ENCODE measurements at places on chromosomes 5 and 9.
A peak's percentile ranks its signal among the peaks of the same experiment; 100 is the strongest.

DNA sequence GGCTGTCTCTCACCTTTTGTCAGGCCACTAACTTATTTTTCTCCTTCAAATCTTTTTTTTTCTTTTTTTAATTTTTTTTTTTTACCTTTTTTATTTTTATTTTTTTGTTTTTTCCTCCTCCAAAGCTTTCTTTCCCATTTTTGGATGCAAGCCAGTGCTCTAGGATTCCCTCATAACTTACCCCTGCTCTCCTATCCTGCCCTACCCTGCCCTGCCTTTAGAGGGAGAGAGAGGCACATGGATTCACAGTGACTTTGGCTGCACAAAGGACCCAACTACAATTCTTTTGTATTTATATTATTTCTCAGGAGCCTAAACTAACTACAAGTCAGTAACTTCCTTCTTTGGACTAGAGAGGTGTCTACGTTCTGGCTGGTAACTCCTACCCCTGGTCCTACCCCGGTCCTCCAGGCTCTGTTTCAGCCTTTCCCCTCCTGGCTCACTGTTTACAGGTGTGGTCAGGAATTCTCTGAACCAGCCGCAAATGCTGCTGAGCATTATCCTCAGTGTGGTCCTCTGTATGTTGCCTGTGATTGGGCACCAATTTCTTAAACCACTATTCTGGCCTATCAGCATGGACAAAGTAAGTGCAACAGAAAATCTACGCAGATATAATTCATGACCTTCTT lies 8.4 kb upstream of the RUSC2 start:
- DNase-seq: no peak

DNA sequence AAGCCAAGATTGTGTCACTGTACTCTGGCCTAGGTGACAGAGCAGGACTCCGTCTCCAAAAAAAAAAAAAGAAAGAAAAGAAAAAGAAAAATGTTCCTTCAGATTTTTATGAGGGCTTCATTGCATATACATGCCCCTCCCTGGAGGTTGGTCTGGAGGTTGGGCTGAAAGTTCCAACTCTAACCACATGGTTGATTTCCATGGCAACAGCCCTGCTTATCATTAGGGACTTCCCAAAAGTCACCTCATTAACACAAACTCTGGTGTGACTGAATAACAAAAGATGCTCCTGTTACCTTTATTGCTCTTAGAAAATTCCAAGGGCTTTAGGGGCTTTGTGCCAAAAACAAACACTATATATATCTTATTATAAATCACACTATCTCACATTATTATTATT lies 113.8 kb downstream of the TMC1 start:
- DNase-seq: no peak

DNA sequence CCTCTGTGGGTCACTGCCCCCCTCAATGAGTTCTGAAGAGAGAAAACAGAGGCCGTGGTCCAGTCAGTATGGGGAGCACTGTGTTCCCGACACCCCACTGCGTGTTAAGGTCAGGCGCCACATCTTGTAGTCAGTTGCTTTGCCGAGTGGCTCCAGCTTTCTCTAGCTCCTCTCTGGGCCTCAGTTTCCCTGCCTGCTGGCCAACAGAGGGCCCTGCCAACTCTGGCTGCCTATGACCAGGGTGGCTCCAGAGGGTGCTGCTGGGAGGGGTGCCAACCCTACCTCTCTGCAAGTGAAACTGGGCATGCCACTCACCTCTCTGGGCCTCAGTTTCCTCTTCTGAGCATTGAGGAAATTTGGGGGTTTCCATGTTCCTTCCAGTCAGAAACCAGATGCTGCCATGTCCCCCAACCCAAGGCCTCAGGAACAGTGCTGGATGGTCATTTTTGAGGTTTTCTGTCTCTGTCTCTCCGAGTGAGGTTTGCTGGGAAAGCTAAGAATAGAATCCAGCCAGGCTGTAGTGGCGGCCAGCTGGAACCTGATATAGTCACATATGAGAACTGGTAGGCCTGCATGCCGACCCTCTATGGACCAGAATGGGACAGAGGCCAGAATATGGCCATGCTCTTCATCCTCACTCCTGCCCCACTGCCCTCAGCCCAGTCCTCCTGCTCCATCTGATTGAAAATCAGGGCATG lies 132.1 kb downstream of the PHF2 start:
- DNase-seq: no peak

DNA sequence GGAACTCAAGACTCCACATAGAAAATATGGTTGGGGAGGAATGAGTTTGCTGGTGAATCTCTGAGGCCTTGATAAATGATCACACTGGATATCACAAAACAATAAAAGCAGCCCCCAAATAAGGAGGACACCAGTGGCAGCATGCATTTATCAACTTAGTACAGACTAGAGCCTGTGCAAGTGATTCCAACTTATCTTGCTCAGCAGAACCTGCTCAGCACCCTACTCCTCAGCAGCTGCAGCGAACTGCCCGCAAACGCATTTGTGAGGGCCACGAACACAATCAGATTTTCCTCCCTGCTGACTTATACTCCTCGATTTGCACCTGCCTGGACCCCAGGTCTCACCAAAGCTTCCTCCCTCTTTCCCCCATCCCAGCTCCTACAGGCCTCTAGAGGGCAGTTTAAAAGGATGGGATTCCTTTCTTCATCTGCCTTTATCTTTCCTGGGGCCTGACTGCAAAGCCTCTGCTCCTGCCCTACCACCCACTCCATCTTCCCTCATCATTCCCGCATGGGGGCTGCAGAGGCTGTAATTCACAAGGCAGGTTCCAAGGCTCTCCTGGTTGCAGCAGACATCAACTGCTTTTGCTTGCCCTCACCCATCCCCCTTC lies 41.2 kb downstream of the ANKS6 start:
- no peak for DNase-seq

- DNase-seq: no peak
Observed at GRCh38 chr5:14064841-14065240, 78.3 kb upstream of the TRIO start.

GRCh38 chr5:158277276-158277675 lies 418.3 kb upstream of the CLINT1 start:
- no peak for DNase-seq

DNA sequence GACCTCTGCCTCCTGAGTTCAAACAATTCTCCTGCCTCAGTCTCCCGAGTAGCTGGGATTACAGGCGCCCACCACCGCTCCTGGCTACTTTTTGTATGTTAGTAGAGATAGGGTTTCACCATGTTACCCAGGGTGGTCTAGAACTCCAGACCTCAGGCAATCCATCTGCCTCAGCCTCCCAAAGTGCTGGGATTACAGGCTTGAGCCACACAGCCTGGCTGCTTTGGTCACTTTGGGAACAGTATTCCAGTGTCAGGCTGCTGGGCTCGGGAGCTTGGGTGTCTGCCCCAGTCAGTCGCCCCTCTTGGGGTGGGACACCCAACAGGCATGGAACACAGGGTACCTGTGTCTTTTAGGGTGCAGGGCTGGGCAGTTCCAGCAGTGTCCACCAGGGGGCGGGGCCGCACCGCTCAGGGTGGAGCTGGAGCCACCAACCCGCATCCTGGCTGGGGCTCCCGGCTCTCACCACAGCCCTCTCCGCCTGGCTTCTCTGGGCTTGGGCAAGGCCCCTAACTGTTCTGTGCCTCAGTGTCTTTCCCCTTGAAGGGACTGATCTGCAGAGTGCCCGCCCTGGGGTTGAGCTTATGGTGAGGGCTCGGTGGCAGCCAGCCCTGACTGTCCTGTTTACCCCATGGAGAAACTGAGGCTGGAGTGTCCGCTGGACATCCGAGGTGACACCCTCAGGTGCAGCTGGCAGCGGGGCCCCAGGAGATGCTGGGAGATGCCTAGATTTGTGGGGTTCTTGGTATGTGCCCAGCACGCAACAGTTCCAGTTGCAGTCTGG lies 6.4 kb upstream of the RNU6ATAC start:
- no peak for DNase-seq

DNA sequence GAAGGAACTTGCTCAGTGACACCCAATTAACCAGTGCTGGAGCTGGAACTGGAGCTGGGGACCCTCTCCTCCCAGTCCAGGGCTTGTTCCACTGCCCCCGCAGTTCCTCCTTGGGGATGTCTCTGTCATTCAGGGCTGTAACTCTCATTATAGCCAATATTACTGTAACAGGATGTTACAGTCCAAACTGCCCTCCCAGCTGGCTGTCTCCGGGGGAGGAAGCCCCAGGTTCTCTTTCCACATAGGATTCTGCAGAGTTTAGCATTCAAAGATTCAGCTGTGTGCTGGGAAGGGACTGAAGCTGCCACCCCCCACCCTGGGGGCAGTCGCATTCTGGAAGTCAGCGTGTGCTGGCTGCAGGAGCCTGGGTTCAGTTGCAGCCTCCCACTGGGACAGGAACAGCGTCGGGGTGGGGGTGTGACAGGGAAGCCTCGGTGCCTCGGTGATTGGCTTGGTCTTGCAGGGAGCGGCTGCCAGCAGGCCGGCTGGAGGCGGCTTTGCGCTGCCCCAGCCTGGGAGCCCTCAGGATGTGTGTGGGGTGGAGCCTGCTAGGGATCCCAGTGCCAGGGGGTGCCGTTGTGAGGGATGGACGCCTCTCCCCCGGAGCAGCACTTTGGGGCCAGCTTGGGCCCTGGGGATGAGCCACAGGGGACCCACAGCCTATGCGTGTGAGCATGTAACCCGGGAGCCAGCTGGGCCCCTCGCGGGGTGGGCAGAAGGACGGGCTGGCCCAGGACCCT lies 101.1 kb downstream of the RGS3 start:
- no peak for DNase-seq

DNA sequence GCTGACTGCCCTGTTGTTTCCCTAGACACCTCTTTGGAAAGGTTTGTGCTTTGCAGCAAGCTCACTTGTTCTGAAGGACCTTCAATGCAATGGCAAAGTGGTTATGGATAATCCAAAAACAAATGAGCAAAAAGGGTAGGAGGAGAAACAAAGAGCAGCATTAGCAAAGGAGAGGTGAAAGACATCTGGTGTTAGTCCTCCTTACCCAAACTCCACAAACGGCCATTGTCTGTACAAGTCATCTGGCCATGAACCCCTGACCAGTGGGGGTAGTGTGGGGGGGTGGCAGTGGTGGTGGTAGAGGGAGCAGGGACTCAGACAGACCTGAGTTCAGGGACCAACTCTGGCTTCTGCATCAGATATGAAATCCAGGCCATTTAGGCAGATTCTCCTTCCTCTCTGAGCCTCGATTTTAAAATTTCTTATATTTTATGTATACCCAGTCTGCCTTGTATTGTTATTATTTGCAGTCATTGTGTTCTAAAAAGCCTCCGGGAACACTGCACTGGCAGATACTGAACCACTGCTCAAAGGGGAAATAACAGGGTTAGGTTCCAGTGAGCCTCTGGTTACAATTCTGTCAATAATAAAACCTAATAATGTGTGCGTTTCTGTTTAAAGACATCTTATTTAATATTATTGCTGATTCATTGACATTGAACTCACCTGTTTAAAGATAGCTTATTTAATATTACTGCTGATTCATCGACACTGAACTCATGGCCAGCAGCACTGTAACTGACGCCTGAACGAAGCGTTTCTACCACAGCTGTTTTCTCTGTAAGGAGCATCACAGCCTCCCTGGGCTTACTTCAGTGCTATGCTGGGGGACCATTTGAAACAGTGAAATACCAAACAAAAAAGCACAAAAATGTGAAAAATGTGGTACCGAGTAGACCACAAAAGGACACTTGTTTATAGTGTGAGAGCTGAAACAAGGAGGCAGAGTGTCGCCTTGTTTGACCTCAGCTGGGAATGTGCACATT lies 156.0 kb downstream of the SEC61B start:
- DNase-seq: no peak

DNA sequence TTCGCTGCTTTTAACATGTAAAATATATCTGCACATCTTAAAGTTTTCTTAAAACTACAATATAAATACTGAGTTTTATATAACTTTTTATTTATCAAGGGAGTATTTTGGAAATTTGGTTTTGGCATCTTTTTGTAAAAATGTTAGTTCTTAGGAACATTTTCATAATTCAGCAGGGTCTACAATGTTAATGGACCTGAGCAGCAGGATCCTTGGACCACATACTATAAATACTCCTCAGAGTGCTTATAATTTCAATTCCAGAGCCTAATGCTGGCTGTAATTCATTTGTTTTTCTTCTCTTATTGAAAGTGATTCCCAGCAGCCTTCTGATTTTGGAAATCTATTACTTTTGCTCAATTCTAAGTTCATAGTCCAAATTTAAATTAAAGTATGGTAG lies 1216.2 kb downstream of the MAT2B start:
- DNase-seq: no peak

DNA sequence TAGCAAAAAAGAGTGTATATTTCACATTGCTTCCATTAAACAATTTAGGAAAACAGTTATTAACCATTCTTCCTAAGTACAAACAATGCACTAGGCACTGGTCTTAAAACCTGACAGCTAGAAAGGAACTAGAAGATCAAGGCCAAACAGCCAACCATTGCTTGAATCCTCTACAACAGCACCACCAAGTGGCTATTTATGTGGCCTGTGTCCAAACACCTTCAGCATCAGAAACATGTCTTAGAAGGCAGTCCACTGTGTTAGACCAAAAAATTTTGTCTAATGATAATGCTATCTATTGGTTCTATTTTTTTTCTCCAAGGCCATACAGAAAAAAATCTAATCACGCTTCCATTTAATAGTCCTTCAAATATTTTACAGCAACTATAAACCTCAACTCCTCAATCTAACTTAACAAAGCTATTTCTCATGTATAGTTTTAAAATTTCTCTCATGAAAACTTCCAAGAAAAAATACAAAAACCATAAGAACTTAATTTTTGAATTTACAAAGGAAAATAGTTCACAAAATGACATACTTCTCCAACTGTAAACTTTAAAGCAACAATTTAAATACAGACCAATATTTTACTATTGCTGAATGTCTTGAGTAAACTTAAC lies 36.1 kb downstream of the CAAP1 start:
- no peak for DNase-seq

GRCh38 chr9:75953218-75953617 lies 62.7 kb downstream of the PCSK5 start:
- DNase-seq: no peak

DNA sequence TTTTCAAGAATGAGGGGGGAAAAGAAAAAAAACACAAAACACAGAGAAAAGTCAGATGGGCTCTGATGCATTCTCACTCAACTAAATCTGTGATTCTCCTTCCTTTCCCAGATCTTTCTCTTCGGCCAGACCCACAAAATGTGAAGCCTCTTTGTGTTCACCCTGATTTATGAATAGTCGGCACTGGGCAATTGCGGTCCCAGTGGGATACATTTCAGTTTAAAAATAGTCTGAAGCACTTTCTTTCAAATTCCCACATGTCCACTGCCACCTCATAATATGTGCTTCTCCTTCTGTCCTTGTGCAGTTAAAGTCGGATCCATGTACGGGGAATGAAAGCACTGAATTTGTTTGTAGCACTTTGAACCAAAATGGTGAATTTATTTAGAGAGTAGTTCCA lies 995.4 kb upstream of the WWC1 start:
- no peak for DNase-seq

GRCh38 chr9:101650142-101650541 lies 55.4 kb upstream of the PPP3R2 start:
- DNase-seq: no peak

- DNase-seq: peak; percentile 9
Observed at GRCh38 chr9:121700165-121700831, 48.9 kb downstream of the DAB2IP start.

DNA sequence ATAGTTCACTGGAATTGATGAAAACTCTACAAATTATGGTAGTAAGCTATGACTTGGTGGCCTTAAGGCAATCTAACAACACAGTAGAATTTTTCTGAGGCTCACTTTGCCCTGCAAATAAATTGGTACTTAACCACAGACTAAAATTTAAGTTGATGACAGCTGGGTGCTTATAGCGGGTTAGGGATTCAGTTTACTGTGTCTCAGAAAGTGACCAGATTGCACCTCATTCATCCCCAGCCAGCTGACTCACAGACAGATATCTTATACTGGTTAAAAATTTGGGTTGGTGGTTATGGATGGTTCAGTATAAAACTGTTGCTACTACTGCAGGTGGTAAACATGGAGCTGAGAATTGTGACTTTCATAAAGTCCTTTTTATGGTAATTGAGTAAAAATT lies 2.8 kb downstream of the CKS2 start:
- DNase-seq: no peak
